ENCODE measurements at places on chromosomes 1 and 21. TPM values are rescaled to one million over a fixed set of nuclear protein-coding genes. Genes with fewer than 3 reads are reported as not detected.

GRCh38 chr1:100229681-100230443, 19.8 kb downstream of the DBT start:
- H3K27me3 ChIP-seq = no peaks in the 10 kb centered on the region
- H3K4me3 ChIP-seq = no peak overlapping the region
- peaks cover 32% of the 10 kb centered on the region for H3K36me3 ChIP-seq

Gene ADCY10
- total RNA-seq = 0.94 TPM

GRCh38 chr1:47438165-47439016, 547 bp downstream of the FOXD2 start:
- DNase-seq = no peak
- H3K4me3 ChIP-seq = peak overlapping the region; percentile 66
- H3K36me3 ChIP-seq = no peaks in the 10 kb centered on the region
- no peak overlapping the region for H3K27ac ChIP-seq
- peaks cover 19% of the 10 kb centered on the region for H3K4me1 ChIP-seq

DNA sequence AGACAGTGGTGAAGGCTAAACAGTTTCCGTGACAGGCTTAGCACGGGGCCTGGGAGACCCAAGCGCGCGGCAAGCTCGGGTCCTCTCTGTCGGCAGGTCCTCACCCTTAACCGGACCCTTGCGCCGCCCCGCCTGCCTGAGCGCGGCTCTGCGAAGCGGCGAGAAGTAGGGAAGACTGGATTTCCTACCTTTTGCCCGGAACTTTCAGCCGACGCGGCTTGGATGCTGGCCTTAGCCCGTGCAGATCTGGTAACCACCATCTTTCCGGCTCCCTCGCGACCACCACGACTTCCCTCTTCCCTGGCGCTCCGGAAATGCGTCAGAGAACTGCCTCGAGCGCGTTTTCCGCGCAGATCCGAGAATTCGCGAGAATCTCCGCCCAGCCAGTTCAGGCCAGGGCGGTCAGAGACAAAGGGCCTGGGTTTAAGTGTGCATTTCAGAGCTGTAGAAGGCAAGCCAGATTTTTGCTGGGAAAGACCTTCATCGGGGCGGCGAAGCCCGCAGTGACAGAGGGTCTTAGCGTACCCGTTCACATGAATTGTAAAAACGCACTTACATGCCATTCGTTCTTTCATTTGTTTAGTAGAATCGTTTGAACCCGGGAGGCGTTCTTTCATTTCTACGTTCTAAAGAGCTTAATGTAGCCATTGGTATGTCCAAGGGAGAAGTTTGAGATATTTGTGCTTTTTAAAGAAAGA, at the start of gene DNTTIP2:
Gene DNTTIP2, minus strand, starts transcription at position 318 of the 698 bp plus-strand sequence. Its CDS starts 58 bp downstream, at position 260.
- H3K27me3 ChIP-seq = no peaks in the 10 kb centered on the region
- peak within 1 kb of the TSS; percentile 86 for H3K4me3 ChIP-seq
- H3K36me3 ChIP-seq = peaks cover 23% of the 10 kb centered on the region
- peak within 1 kb of the TSS; percentile 99 for H3K27ac ChIP-seq
- peak; percentile 95 for DNase-seq

- H3K27me3 ChIP-seq = peaks cover 7% of the 10 kb centered on the region
- DNase-seq = no peak
- H3K4me3 ChIP-seq = no peak overlapping the region
- no peaks in the 10 kb centered on the region for H3K36me3 ChIP-seq
These were observed 2.6 kb downstream of the SLAMF8 start for GRCh38 chr1:159829273-159829634.

GRCh38 chr1:110243574-110243973, 33.5 kb downstream of the KCNC4 start:
- no peaks in the 10 kb centered on the region for H3K36me3 ChIP-seq
- no peak overlapping the region for H3K4me3 ChIP-seq
- H3K4me1 ChIP-seq = peaks cover 6% of the 10 kb centered on the region
- peaks cover 37% of the 10 kb centered on the region for H3K27me3 ChIP-seq
- DNase-seq = no peak
- H3K27ac ChIP-seq = no peak overlapping the region

GRCh38 chr1:15249081-15249480, 2.1 kb downstream of the FHAD1 start:
- no peak for DNase-seq
- peaks cover 7% of the 10 kb centered on the region for H3K4me1 ChIP-seq
- H3K36me3 ChIP-seq = no peaks in the 10 kb centered on the region
- peaks cover 80% of the 10 kb centered on the region for H3K27me3 ChIP-seq
- no peak overlapping the region for H3K27ac ChIP-seq
- no peak overlapping the region for H3K4me3 ChIP-seq

Gene SPAG17
- total RNA-seq = not detected

DNA sequence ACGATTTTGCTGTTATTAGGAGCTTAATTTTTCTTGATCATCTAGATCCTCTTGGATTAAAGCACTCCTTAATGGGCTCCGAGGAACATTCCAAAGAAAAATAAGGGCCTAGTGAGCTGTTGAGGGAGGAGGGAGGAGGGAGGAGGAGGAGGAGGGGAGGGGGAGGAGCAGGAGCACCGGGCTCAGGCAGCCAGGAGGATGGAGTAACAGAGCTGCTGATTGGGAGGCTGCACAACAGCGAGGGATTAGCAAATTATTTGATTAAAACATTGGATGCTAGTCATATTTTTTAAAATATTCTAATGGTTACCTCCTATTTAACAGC, 302.1 kb upstream of the RRP15 start:
- no peak overlapping the region for H3K27ac ChIP-seq
- no peak for DNase-seq
- H3K4me1 ChIP-seq = no peaks in the 10 kb centered on the region
- H3K4me3 ChIP-seq = no peak overlapping the region
- H3K27me3 ChIP-seq = peaks cover 12% of the 10 kb centered on the region

Gene PTCH2
- total RNA-seq = 1.4 TPM

GRCh38 chr1:15355968-15356625, 53.6 kb upstream of the EFHD2 start:
- H3K4me1 ChIP-seq = peaks cover 54% of the 10 kb centered on the region
- H3K4me3 ChIP-seq = no peak overlapping the region
- DNase-seq = no peak
- H3K27me3 ChIP-seq = peaks cover 2% of the 10 kb centered on the region

Gene PTPN7
- not detected for total RNA-seq

GRCh38 chr1:18385239-18385790, 95.4 kb upstream of the KLHDC7A start:
- H3K27ac ChIP-seq = no peak overlapping the region
- H3K4me1 ChIP-seq = no peaks in the 10 kb centered on the region
- H3K27me3 ChIP-seq = no peaks in the 10 kb centered on the region
- no peaks in the 10 kb centered on the region for H3K36me3 ChIP-seq

- H3K4me3 ChIP-seq = peak overlapping the region; percentile 88
- DNase-seq = no peak
- peaks cover 50% of the 10 kb centered on the region for H3K4me1 ChIP-seq
- H3K27me3 ChIP-seq = no peaks in the 10 kb centered on the region
- H3K36me3 ChIP-seq = peaks cover 11% of the 10 kb centered on the region
- peak overlapping the region; percentile 77 for H3K27ac ChIP-seq
These were observed 1.7 kb downstream of the CSF1 start for GRCh38 chr1:109912214-109912861.

Measured in osteocyte (in vitro differentiated cells).